ENCODE measurements at places on chromosomes 6 and 20.

GRCh38 chr20:2745060-2745910 lies 52.7 kb downstream of the EBF4 start:
- DNase-seq: no peak

GRCh38 chr6:38282911-38283310 lies 356.8 kb downstream of the BTBD9 start:
- DNase-seq: no peak

DNA sequence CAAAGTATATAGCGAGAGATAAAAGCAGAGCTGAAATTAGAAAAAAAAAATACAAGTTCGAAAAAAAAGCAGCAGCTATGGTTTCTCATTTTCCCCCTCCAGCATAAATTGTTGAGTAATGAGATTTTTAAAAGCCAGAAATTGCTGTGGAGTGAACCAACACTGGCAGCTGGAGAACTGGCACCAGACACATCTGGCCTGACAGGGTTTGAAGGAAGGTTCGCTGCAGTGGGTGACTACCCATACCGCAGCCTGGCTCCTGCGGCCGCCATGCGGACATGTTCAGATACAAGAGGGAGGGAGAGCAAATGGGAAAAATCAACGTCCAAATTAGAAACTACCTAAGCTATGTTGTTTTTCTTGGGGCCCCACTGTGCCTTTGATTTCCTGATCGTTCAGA lies 3.3 kb downstream of the APCDD1L start:
- no peak for DNase-seq

- peak; percentile 21 for DNase-seq
Observed at GRCh38 chr20:32534661-32535240, 50.4 kb downstream of the NOL4L start.
